HuH-7.5 (cell line): ENCODE measurements at places on chromosomes 16 and 17.

- DNase-seq: no peak
Measured at GRCh38 chr17:53979991-53980390, 157.3 kb downstream of the KIF2B start.

DNA sequence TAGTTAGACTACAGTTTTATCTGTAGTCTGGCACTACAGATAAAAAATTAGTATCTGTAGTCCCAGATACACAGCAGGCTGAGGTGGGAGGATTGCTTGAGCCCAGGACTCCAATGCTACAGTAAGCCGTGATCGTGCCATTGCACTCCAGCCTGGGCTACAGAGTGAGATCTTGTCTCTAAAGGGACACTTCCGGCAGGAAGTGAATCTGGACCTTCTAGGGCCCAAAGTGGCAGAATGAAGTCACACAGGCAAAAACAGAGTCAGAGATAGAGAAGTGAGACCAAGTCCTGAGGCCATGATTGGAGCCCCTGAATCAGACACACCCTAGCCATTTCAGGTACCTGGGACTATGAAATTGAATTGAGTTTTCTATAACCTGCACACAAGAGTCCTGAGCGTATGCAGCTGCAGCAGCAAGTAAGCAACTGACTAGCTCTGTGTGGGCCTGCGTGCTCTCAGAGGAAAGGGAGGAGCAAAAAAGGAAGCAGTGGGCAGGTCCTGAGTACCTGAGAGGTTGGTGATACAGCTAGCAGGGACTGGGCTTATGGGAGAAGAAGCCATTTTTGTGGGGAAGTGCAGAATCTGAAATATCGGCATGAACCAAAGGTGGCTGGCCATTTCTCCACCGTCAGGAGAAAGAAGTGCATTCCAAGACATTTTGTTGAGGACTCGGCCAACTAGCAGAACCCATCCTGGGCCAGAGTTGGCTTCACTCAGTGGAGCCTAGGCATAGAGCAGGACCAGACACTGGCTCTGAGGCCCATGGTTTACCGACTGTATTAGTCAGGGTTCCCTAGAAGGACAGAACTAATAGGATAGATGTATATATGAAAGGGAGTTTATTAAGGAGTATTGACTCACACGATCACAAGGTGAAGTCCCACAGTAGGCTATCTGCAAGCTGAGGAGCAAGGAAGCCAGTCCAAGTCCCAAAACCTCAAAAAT is 27.2 kb upstream of the BRD7 start:
- no peak for DNase-seq

- no peak for DNase-seq
Measured at GRCh38 chr17:21095735-21096134, 31.0 kb upstream of the DHRS7B start.

DNA sequence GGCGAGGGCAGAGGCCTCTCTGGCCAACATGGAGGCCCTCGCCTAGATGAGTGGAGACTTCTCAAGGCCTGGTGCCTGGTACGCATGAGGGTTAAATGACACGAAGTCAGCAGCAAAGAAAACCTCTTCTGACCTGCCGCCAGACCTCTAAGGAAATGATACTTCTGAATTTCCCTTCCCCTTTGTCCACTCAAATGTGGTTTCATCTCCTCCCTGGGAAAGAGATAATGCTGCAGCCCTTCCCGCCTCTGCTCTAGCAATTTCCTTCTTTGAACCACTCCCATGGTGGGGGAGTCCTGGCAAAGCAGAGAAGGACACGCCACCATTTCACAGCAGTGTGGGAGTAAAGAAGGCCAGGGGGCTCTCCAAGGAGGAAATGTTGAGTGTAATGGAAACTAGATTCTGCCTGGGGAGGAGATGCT is 65.7 kb upstream of the BCAR1 start:
- no peak for DNase-seq

- no peak for DNase-seq
Measured at GRCh38 chr17:53791551-53791950, 31.2 kb upstream of the KIF2B start.

DNA sequence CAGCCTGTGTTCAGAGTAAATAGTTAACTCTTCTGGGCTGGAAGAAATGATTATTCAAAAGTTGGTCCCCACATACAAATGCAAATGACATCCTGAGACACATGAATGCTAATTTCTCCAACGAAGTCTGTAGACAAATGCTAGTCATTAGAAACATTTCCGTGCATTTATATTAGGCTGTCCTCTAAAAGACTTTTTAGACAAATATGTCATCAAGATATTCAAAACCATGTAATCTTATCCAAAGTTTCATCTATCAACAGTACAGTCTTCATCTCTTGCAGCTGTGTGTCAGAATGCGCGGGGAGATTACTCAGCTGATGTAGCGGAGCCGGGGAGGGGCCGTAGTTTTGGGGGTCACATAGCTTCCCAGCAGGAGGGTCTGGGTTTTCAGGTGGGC is 33.8 kb upstream of the MAF start:
- no peak for DNase-seq

GRCh38 chr16:75070012-75070841 is 46.4 kb downstream of the LDHD start:
- DNase-seq: peak; percentile 65

DNA sequence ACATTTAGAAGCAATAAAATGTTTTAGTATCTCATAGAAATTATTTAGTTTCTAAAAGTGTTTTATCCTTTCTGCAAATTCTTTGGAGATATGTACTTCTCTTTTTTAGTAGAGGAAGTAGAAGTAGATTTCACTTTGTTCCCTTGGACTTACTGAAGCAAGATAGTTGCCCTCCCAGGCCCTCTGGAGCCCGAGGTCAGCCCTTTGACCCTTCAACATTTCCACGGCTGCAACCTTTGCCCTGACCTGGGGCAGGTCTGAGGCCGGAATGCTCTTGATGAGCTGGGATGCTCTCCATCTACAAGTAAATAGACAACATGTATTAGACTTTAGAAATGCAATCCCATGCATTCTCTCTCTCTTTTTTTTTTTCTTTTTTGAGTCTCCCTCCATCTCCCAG is 167.5 kb downstream of the CDK5R1 start:
- DNase-seq: peak; percentile 6
